ENCODE measurements at places on chromosomes 2 and 18.

DNA sequence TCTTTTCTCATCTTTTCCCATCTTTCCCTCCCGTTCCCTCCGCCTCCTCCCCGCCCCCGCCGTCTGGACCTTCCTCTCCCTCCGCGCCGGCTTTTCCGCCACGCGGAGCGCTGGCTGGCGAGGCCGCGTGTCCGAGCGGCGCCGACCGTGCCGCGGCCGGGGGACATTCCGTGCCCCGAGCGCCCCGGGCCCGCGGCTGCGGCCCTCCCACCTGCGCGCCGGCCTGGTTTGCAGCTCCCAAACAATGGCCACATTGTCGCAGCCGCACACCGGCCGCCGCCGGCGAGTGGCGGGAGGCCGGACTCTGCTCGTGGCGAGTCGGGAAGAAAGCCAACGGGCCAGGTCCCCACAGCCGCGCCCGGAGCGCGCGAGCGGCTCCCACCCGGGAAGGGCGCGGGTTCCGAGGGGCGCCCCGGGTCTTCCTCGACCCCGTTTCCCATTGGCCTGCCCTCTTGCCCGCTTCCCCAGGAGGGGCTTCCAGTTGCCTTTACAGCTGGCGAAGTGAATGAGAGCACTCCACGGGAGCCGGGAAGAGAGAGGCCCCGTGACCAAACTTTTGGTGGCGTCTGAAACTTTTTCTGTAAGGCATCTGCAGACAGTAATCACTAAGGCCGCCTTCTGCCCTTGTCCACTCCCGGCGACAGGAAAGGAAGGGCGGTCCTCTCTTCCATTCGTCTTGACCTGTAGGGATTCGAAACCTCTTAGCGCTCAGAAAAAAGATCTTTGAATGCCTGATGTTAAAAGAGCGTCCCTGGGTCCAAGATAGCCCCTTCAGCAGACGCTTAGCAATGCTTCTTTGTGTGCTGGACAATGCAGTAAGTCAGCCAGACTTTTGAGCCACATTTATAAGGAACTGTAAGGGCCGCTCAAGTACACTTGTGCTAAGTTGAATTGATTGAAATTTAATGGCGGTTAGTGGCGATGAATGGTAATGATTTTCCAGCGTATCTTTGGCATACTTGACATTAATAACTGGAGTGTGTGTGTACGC is 6.2 kb downstream of the GLI2 start:
- no peak for DNase-seq

- no peak for DNase-seq
Measured at GRCh38 chr18:69588301-69588700, 187.6 kb downstream of the DOK6 start.

- DNase-seq: peak; percentile 27
Measured at GRCh38 chr2:122019724-122020123, 264.3 kb downstream of the TSN start.

GRCh38 chr2:72181616-72182015 is 34.0 kb upstream of the CYP26B1 start:
- no peak for DNase-seq

DNA sequence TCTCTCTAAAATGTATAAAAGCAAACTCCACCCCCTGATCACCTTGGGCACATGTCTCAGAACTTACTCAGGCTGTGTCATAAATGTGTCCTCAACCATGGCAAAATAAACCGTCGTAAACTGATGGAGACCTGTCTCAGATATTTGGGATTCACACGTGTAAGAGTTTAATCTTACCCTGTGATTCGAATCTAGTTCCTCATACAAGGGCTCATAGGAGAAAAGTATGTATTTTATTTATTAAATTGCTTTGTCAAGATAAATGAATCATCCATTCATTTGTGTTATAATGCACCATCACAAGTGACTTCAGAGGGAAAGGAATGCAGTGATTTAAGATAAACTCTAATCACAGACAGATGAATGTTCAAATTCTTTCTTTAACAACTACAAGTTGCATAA is 712.5 kb upstream of the LRATD1 start:
- no peak for DNase-seq

GRCh38 chr2:144678736-144679135 is 158.8 kb upstream of the ZEB2 start:
- no peak for DNase-seq

GRCh38 chr2:41782306-41783158 is 265.3 kb upstream of the PKDCC start:
- DNase-seq: peak; percentile 5

DNA sequence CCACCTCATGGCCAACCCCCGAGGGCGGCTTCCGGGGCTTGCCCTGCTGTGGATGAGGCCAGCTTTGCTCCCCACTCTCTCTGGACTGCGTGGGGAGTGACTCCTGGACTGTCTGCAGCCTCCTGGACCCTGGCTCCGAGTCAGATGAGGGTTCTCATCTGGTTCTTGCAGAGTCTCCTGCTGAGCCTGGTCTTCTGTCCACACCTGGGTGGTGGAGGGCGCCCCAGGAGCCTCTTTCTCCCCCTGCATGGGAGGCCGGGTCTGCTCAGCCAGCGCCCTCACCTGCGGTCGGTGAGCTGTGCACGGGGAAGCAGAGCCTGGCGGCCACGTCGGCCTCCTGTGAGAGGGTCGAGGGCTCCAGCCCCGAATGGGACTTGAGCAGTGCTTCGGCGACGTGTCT is 78.3 kb downstream of the RTP5 start:
- no peak for DNase-seq

DNA sequence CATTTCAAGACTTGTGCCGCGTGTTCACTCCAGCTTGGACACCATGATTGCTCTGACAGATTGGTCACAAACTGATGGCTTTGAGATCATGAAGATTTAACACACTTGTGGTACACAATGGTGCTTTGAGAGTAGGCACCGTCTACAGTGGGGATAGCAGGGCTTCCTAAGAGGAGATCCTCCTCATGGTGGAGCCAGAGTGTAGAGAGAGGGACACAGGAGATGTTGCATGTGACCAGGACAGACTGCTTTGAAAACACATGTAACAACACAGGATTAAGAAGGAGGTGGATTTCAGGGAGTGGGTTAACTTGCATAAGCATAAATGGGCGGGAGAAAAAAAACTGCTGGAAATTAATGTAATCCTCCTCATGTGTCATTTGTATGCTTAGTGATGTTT is 95.7 kb upstream of the LINC00305 start:
- peak; percentile 71 for DNase-seq

- DNase-seq: no peak
Measured at GRCh38 chr2:146986161-146986560, 858.7 kb upstream of the ACVR2A start.

DNA sequence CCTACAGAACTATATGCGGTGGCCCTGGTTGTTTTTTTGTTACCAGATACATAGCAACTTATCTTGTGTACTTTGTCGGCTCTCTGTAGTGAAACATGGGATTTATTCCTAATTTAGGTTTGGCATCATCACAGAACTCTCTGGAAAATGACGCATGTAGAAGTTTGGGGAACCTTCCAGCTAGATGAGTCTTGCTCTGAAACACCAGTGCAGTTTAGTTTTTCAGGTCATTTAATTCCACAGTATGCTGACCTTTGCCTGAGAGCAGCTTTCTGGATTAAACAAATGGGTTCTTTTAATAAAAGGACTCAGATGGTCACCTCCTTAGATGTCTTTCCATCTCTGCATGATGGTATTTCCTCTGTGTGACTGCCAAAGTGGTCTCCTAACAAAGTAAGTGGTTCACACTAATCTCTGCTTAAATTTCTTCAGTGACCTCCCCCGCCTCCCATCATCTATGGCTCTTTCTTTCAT is 39.9 kb downstream of the MYO3B start:
- DNase-seq: no peak

- DNase-seq: no peak
Measured at GRCh38 chr2:23912054-23912453, 14.9 kb downstream of the ATAD2B start.

GRCh38 chr2:186531257-186531775 is 45.3 kb downstream of the ZC3H15 start:
- no peak for DNase-seq

- no peak for DNase-seq
Measured at GRCh38 chr18:48893061-48893607, 57.6 kb downstream of the SMAD7 start.

- DNase-seq: no peak
Measured at GRCh38 chr2:143840601-143841000, 679.3 kb downstream of the ZEB2 start.

GRCh38 chr2:658426-658825 is 18.8 kb downstream of the TMEM18 start:
- no peak for DNase-seq

DNA sequence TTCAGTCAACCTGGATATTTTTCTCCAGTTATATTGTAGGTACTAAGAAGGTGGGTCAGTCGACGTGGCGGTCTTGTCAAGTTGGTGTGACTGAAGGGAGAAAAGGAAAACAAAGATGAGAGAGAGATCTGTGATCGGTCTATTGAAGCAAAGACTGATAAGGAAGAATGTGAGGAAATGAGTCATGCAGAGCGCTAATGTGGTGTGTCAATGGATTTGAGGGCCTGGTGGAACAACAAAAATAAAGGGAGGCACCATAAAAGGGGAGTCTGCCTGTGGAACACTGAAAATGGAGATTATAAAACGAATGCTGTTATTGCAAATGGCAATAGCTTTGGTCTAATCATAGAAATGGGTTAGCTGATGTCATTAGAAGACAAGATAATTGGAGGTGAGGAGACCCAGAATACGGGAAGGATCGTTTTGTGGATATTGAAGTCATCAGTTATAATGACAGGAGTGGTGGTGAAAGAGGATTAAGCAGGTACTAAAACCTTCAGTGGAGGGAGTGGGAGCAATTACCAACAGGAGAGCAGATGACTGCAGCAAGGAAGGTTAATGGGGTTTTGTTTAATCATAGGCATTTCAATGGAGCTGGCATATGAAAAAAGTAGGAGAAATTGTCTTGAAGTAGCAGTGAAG is 599.1 kb upstream of the FSHR start:
- DNase-seq: no peak

GRCh38 chr2:25053041-25053440 is 11.2 kb downstream of the EFR3B start:
- DNase-seq: no peak

DNA sequence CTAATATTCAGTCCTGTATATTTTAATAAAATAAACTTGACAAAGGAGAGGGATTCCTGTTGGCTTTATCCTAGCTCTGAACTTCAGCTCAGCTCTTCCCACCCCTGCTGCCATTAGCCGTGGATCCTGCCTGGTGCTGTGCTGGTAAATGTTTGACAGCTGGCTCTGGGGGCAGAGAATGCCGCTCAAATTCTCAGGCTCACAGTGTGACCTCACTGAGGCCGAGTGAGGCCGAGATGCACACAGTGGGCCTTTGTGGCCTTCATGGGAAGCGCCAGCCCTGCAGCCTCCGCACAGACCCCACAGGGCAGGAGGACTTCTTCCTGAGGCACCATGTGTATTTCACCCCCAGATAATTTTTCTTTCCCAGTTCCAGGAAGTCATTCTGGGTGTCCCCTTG is 16.5 kb upstream of the FAHD2A start:
- DNase-seq: no peak

DNA sequence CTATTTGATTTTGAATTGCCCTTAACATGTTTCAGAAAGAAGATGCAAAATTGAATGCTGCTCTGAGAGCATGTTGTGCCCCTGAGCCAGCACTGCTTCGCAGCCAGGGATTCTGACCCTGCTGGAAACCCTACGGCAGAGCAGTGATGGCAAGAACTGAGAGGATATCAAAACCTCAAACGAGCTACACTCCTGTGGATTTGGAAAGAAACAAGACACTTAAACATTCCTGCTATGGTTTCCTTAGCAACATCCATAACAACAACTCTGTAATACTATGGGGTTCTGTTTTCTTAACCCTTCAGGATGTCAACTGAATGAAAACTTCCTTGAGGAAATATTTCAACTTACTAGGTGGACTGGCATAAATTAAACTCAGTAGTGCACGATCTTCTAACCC is 649.1 kb downstream of the NYAP2 start:
- no peak for DNase-seq

DNA sequence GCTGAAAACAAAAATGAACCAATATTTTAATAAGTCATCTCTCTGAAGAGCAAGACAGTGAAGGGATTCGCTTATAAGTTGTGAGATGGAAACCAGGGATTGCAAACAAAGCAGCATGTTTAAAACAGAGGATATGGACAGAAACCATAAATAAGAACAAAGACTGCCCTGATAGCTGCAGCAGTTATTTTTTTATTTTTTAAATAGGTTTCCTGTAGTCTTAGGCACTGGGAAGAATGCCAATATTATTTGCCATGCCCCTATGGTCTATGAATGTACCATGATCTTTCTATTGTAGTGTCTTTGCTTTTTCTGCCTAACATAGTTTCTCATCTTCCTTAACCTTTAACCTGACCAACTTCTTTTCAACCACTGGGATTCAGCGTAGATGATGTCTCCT is 1334.0 kb upstream of the NRXN1 start:
- DNase-seq: no peak

GRCh38 chr2:63700271-63700670 is 111.5 kb downstream of the MDH1 start:
- no peak for DNase-seq

DNA sequence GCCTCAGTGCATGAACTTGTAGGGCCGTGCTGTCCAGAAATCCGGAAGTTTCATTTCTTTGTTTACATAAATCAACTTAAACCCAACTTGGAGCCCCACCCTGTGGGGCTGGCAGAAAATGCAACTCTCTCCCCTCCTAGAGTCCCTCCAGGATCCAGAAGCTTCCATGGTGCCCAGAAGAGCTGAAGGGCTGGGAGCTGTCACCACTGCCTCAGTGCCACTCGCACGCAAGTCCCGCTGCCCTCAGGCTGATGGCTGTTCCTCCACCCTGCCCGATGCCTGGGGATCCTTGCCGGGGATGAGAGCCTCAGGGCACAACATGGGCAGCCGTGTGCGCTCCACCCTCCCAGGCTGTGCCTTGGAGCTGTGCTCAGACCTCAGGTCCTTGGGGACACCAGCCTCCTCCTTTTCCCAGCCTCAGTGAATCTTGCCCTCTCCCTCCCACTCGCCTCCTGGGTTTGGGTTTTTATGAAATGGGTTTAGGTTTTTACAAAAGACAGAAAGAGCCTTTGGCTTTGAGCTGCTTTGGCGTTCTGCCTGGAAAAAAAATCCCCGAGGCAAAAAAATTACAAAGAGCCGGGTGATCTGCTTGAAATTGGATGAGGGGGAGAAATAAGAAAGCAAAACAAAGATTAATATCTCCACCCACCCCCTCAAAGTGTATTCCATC is 155.2 kb downstream of the TWIST2 start:
- DNase-seq: no peak

GRCh38 chr2:223487214-223487846 is 114.8 kb downstream of the SCG2 start:
- no peak for DNase-seq

- DNase-seq: no peak
Measured at GRCh38 chr2:227325839-227326195, 766 bp downstream of the MFF start.

- DNase-seq: no peak
Measured at GRCh38 chr2:56754627-56755026, 570.8 kb downstream of the CCDC85A start.

DNA sequence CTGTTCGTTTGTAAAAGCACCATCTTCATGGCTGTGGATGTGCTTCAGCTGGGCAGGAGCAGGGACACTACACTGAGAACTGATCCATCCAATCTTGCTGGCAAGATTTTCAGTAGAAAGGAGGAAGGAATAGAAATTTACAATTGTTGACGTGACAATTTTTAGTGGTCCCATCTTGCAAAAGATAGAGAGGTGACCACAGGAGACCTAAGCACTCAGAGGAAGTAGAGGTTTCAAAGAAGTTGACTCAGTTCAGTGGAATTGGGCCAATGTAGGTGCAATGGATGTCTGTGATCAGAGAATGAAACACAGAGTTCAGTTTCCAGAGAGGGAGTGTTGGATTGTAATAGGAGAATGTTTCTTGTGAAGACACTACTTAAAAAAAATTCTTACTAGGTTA is 1.4 kb downstream of the UGT1A5 start:
- no peak for DNase-seq

Measured in hematopoietic multipotent progenitor cell (in vitro differentiated cells).